ENCODE measurements at places on chromosomes 4 and X.

GRCh38 chrX:30008031-30008430 lies 207.3 kb upstream of the MAGEB2 start:
- DNase-seq: no peak

GRCh38 chrX:17104433-17104832 lies 158.0 kb downstream of the REPS2 start:
- DNase-seq: no peak

DNA sequence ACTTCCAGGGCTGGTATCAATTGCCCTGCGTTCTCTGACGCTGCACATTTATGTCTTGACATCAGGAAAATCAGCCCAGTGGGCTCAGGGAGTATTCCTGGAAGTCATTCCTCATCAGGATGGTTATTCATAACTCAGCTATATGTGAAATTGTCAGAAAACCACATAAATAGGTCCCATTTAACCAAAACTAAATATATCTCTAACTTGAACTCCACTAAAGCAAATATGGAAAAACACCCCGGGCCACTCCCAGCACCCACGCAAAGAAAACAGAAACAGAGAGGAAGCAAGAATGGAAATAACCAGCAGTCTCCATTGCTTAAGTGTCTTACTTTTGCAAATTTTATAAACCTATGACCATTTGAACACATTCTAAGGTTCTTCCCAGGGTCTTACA lies 112.0 kb downstream of the IRF2 start:
- DNase-seq: no peak

DNA sequence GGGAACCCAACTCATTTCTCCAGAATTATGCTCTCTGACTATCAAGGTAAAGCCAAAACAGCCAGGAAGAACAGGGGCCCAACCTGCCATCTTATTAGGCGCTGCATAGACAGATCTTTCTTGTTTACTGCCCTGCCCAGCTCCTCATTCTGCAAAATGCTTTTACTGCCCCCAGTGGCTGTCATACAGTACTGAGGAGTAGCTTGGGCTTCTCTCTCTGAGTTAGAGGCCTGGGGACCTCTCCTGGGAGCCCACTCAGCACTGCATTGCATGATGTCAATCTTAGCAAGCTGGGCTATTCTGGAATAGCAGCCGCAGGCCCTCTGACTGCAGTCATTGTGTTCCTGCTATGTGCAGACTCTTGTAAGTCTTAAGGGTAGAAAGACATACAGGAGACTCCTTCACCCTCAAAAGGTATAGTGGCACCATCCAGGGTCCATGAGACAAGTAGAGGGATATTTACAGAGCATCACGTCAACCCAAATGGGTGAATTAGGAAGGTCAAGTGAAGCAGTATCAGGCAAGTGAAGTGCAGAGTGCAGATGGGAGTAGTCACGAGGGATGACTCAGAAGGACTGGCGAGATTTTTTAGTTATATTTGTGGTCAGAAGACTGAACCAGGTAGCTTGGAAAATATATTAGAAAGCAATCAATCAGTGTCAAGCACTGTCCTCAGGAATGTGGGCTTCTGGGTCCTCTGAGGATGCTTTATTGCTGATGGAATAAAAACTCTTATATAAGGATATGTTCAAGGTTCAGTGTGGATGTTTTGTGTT lies 294.1 kb upstream of the SFRP2 start:
- no peak for DNase-seq

DNA sequence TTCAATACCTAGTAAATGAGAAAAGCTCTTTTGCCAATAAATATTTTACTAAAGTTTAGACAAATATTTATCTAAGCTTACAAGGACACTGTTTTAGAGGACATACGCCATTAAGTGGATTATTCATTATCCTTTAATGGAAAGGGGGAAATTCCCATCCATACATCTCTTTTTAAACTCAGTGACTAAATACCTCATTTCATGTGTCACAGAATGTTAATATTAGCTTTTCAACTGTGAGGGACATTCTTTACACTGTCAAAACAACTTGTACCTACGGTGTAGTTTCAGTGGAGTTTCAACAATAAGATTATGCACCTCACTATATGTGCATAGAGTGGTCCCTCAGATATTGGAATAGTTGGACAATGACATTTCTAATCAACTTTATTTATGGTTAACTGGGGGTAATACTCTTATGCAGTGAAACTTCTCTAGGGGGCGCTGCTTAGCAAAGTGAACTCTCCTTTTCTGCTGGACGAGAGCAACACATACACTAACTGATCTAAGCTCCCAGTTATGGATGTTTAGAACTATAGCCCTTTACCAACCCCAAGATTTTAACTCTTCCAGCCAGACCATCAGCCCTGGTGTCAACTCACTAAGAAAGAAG lies 9.7 kb downstream of the HS6ST2 start:
- no peak for DNase-seq

DNA sequence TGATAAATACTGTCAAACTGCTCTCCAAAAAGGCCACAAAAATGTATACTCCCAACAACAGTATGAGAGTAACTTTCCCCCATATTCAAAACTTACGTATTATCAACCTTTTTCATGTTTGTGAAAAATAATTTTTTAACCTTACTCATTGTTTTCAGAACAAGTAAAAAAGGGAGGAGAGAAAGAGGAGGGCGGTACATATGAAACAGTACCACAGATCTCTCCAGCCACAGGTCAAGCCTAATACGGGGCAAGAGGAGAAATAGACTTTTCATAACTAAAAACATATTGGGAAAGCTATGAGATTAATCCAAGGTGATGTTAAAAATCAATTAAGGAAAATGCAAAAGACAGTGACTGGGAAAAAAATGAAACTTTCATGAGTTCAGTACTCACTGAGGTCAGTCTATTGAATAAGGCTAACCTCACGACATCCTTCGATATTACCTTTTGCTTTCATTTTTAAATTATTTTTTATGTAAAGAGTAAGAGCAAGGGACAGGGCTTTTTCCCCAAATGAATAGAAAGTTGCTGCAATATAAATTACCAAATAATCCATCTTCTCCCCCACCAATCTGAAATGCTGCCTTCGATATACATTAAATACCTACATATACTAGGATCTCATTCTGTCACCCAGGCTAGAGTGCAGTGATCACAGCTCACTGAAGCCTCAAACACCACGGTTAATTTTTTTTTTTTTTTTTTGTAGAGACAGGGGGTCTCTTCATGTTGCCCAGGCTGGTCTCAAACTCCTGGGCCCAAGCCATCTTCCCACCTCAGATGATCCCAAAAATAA lies 25.3 kb downstream of the FBXW7 start:
- DNase-seq: no peak

DNA sequence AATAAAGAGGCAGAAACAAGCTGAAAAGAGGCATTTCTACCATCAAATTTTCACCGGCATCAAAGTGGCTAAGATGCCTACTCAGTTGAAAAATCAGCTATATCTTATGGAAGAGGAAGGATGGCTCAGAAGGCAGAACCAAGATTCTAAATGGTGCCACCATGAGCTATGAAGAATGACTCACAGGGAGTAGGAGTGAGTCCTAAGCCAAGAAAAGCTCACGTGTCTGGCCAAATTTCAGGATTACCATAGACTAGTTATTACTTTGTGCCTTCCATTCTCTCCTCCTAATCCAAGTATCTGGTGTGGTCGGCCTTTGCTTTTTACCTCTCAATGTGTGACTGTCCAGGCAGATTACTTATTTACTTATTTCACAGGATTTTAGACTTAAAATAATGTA lies 54.8 kb downstream of the BMP3 start:
- no peak for DNase-seq

DNA sequence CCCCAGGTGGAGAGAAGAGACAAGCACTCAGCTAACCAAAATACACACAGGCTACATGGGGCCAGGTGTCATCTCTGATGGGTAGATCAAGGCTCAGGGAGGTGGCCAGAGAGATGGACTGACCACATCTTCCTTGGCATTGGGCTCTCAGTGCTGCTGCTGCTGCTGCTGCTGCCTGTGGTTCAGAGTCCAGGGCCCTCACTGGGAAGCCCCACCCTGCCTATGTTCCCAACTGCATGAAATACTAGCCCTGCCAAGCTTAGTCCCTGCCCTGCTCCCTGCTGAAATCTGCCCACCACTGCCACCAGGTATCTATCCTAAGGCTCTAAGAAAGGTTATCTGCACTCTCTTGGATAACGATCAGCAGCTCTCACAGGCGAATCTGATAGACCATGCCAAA lies 118.7 kb downstream of the EFHC2 start:
- DNase-seq: no peak

- peak; percentile 89 for DNase-seq
Measured at GRCh38 chr4:176883681-176884418, 91.1 kb upstream of the VEGFC start.

GRCh38 chr4:167234316-167234881 lies at the start of gene SPOCK3:
SPOCK3 (minus strand) TSS chr4:167234494.
- peak; percentile 14 for DNase-seq

DNA sequence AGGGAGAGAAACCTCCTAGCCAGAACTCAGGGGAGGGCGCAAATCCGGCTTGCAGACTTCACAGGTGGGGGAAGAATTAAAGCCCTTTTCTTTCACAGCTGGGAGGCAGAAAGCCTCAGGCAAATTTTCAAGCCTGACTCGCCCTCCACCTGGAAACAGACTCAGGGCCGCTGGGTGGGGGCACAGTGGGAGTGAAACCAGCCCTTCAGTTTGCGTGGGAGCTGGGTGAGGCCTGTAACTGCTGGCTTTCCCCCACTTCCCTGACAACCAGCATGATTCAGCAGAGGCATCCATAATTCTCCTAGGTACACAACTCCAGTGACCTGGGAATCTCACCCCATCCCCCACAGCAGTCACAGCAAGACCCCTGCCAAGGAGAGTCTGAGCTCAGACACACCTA lies 206.9 kb upstream of the INTU start:
- no peak for DNase-seq

DNA sequence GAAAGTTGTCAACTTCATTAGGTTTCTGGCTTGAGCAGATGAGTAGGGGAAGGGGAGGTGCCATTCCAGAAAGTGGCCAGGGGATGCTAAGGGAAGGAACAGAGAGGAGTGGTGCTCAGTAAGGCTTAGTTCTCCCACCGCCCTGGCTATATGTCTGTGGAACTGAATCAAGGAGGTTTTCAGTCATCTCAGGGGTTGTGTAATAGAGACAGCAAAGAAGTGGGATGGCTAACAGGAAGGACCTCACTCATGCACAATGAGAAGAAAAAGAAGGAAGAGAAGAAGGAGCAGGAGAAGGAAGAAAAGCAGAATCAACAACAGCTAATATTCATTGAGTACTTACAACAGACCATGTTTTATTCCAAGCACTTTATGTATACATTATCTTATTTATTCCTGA lies 368.7 kb downstream of the MID1IP1 start:
- DNase-seq: no peak

DNA sequence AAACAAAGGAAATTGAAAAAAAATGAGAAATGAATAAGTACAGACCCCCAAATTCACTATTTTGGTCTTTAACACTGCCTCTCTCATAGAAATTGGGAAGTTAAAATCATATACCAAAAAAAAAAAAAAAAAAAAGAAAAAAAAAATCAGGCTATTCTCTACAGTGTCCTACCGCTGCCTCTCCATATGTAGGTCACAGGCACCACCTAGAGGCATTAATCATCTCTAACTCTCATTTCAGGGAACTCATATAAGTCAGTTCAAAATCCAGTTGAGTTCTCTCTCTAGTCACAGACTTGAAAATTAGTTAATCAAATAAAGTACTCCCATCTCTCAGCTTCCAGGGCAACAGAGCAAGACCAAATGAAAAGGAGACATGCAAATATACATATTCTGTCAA lies 47.9 kb downstream of the COX18 start:
- peak; percentile 16 for DNase-seq

GRCh38 chr4:66929748-66930147 lies 615.6 kb downstream of the CENPC start:
- no peak for DNase-seq

GRCh38 chr4:891747-892146 lies 40.4 kb downstream of the GAK start:
- DNase-seq: no peak

DNA sequence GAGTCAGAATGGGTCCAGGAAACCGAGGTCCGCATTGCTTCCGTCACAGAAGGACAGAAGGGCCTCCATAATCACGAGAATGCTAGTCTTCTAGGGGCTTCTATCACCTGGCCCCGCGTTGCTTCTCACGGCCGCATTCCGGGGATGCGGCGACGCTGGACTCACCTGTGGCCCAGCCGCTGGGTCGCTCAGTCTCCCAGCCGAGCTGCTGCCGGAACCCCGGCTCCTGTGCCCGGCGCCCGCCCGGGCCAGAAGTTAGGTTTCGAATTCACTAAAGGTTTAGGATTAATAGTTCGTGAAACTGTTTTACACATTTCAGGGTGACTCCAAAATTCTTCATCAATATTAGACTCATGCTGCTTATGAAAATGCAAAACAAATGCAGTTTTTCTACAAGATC lies 31.7 kb upstream of the TMSB15A start:
- no peak for DNase-seq

DNA sequence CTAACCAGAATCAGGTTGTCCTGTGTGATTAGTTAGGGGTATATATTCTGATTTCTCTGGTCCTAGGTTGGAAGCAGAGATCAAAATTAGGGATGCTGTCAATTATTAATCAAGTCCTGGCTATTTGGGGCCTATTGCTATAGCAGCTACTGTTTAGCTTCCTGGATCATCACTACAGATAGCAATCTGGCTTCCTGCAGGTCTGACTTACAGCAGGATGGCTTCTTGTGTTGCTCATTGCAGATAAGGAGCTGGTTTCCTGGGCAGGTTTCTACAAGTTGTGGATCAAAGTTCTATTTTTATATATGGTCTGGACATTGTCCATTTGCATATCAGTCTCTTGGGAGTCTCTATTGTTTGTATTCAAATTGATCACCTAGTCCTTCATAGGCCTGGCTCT lies 57.7 kb upstream of the C4orf54 start:
- DNase-seq: no peak

DNA sequence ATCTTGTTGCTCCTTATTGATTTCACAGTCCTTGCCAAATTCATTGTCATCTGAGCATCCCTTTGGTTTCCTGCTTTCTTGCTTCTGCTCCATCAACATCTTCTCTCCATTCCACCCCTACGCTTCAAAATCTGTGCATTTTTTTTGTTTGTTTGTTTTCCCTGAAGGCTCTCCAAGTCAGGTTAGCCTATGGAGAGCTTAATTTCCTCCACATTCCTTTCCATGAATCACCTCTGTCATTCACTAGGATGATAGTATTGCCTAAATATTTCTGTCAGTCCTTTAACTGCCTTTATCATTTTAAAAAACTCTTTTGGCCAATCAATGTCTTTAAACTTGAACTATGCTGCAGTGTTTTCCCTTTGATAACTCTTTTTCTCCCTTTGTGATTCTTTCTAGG lies 67.7 kb downstream of the PPARGC1A start:
- DNase-seq: no peak

GRCh38 chr4:184148738-184149637 lies 68.7 kb downstream of the ENPP6 start:
- DNase-seq: no peak
